ENCODE measurements at places on chromosomes 7 and 10.
A peak's percentile ranks its signal among the peaks of the same experiment; 100 is the strongest.

DNA sequence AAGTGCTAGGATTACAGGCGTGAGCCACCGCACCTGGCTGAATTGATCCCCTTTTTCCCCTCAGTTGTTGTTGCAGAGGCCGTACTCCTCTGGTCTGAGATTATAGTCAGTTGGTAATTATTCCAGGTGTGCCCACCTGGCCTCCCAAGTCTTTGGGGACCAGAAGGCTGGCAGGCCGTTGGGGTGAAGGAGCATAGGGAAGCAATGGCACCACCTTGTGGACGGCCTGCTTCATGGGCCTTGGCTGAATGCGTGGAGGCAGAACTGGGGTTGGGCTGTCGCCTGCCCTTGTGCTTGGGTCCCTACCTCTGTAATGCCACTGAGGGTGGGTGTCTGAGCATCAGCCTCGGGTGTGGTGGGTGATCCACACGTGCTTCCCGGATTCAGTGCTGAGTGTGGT, 125.7 kb downstream of the RGS10 start:
- DNase-seq: no peak

DNA sequence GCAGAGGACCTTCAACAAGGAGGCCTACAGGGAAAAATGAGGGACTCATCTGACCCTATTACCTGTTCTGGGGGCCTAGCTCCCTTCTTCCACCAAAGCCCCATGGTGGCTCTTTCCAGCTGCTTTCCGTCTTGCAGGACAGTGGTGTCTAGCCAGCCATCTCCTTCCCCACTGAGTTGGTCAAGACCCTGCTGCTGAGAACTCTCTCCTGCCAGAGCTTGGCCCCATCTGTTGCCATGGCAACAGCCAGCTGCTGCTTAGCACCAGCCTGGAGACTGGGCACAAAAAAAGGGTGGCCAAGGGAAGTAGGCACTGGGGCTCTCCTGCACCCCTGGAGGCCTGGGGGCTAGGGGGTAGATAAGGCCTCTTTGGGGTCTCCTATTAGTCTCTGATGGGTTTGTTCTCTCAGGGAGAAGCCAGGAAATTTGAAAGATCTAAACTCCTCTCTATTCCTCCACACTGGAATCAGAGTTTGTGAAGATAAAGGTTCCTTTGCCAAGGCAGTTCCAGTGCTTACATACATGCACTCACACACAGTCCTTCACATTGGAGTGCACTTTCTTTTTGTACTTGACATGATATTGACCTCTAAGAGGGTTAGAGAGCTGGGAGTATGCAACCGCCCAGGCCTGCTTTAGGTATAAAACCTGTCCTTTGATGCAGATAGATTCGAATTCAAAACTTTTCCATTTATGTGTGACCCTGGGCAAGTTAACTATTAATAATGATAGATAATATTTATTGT, 15.8 kb downstream of the TSPAN33 start:
- DNase-seq: no peak

DNA sequence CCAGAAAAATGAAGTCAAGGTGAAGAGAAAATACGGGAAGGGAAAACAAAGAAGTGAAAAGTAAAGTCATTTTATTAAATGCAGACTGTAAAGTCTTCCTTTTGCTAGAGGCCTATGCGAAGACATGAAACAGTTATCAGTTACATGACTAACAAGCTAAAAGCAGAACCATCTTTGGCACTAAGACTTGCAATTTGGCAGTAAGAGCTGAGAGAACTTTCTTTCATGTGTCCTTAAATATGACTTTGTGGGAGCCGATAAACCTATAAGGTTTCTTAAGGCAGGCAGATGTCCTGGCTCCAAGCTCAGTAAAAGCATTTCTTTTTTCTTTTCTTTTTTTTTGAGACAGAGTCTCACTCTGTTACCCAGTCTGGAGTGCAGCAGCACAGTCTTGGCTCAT, 10.4 kb downstream of the ANLN start:
- DNase-seq: no peak

DNA sequence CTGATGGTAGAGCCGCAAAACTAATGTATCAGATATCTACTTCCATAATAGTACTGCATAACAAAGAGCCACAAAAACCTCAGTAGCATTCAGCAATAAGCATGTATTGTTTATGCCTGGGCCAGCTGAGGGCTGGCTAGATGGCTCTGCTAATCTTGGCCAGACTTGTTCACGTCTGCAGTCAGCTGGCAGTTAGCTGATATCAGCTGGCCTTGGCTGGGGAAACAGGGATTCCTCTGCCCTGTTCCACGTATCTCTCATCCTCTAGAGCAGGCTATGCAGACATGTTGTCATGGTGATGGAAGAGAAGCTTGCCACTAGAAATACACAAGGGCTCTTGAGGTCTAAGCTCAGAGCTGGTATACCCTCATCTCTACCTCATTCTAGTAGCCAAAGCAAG, 62.9 kb downstream of the GRM8 start:
- no peak for DNase-seq

DNA sequence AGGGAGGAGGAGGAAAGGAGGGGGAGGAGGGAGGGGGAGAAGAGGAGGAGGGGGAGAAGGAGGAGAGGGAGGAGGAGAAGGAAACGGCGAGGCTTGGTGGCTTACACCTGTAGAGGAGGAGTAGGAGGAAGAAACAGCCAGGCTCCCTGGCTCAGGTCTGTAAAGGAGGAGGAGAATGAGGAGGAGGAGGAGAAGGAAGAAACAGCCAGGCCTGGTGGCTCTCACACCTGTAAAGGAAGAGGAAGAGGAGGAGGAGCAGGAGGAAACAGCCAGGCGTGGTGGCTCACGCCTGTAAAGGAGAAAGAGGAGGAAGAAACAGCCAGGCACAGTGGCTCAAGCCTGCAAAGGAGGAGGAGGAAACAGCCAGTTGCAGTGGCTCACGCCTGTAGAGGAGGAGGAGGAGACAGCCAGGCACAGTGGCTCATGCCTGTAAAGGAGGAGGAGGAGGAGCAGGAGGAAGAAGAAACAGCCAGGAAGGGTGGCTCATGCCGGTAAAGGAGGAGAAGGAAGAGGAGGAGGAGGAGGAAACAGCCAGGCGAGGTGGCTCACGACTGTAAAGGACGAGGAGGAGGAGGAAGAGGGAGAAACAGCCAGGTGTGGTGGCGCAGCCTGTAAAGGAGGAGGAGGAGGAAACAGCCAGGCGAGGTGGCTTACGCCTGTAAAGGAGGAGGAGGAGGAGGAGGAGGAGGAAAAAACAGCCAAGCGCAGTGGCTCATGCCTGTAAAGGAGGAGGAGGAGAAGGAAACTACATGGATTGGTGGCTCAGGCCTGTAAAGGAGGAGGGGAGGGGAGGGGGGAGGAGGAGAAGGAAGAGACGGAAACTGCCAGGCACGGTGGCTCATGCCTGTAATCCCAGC, 14.9 kb upstream of the CRCP start:
- no peak for DNase-seq

- no peak for DNase-seq
Measured at GRCh38 chr7:90972906-90973550, 291.2 kb upstream of the FZD1 start.

- no peak for DNase-seq
Measured at GRCh38 chr10:120041807-120042559, 149.5 kb downstream of the SEC23IP start.

GRCh38 chr7:3493499-3493898, 192.4 kb downstream of the SDK1 start:
- DNase-seq: no peak

- no peak for DNase-seq
Measured at GRCh38 chr7:139641337-139641992, 118.0 kb downstream of the CLEC2L start.

DNA sequence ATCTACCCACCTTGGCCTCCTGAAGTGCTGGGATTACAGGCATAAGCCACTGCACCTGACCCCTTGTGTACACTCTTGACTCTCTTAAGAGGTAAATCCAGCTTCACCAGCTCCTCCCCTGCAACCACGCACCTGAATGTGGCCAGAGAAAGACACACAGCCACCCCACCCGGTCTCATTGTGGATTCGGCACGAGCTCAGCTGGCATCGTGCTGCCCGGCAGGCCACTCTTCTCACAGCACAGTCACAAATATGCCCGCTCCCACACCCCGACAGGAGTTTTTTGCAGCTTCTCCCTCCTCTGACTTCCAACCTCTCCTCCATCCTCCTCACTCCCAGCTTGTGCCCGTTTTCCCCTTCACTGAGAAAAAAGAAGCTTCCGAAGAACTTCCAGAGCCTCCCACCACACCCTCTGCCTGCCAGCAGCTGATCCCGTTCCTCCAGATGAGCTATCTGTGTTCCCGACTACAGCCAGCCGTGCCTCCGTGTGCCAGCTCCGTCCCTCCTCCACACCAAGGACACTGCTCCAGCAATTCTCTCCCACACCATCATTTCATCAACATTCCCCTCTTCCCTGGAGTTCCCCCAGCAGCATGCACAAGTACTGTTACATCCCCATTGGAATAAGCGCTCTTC, 8.0 kb upstream of the SMARCD3 start:
- DNase-seq: no peak

DNA sequence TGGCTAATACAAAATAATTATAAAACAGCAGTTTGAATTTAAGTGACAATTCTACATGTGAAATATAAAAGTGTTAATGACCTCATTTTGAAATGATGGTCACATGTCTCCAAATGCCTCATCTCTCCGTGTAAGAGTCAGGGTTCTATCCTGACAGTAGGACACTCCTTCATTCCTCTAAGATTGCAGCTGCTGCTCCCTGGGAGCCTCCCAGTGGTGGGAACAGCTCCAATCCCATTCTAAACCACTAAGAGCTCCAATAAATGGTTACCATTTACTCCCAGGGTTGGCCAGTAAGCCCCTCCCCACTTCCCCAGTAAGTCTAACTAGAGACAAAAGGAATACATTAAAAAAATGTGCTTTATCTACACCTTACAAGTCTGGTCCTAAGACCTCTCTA, 344.6 kb upstream of the AOAH start:
- DNase-seq: no peak

GRCh38 chr7:75980430-75981202, 13.8 kb downstream of the TMEM120A start:
- no peak for DNase-seq

DNA sequence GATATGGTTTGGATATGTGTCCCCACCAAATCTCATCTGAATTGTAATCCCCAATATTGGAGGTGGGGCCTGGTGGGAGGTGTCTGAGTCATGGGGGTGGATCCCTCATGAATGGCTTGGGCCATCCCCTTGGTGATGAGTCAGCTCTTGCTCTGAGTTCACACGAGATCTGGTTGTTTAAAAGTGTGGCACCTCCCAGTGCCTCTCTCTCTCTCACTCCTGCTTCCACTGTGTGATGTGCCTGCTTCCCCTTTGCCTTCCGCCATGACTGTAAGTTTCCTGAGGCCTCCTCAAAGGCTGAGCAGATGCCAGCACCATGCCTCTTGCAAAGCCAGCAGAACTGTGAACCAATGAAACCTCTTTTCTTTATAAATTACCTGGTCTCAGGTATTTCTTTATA, 4.8 kb upstream of the GCK start:
- DNase-seq: no peak

- no peak for DNase-seq
Measured at GRCh38 chr7:65509368-65510186, 135.9 kb downstream of the ZNF92 start.

- peak; percentile 57 for DNase-seq
Measured at GRCh38 chr7:94436018-94436604, 41.4 kb downstream of the COL1A2 start.

DNA sequence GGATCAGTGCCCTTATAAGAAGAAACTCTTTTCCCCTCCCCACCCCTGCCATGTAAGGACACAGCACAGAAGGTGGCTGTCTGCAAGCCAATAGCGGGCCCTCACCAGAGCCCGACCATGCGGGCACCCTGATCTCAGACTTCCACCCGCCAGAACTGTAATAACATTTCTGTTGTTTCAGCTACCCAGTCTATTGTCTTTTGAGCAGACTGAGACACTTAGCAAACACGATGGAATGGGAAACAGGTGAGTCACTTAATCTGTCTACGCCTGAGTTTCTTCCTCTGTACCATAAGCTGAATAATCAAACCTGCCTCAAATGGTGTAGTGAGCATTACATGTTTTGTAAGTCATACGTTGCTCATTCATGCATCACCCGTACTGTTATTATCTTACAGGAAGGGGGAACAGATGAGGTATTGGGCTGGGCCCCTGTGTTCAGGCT, 58.2 kb downstream of the STRA8 start:
- DNase-seq: no peak

DNA sequence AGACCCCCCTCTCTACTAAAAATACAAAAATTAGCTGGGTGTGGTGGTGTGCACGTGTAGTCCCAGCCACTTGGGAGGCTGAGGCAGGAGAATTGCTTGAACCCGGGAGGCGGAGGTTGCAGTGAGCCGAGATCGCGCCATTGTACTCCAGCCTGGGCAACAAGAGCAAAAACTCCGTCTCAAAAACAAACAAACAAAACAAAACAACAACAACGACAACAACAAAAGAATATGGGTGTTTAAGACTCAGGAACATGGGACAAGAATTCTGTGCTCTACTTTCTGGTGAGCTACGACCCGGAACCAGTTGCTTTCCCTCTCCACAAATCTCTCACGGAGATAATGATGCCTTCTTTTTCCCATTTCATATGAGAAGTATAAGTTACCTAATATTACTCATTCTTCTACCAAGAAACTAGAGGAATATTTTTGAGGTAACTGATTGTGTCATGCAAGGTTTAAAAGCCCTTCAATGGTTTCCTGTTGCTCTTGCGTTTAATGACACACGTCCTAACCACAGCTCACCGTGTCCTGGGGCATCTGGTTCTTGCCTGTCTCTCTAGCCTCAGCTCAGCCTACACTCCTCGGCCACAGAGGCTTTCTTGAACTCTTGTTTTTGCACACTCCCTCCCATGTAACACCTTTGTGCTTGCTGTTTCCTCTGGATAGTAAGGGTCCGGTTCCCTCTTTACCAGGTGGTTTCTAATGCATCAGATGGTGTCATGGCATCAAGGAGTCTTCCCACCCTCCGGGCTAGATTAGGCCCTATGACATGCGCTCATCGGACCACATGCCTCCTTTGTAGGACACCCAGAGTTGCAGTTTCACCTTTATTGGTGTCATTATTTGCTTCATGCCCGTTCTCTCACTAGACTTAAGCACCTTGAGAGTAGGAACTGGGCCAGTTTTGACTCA, 67.5 kb downstream of the PFKFB3 start:
- no peak for DNase-seq

GRCh38 chr10:33056828-33057596, 99.0 kb upstream of the ITGB1 start:
- DNase-seq: no peak

DNA sequence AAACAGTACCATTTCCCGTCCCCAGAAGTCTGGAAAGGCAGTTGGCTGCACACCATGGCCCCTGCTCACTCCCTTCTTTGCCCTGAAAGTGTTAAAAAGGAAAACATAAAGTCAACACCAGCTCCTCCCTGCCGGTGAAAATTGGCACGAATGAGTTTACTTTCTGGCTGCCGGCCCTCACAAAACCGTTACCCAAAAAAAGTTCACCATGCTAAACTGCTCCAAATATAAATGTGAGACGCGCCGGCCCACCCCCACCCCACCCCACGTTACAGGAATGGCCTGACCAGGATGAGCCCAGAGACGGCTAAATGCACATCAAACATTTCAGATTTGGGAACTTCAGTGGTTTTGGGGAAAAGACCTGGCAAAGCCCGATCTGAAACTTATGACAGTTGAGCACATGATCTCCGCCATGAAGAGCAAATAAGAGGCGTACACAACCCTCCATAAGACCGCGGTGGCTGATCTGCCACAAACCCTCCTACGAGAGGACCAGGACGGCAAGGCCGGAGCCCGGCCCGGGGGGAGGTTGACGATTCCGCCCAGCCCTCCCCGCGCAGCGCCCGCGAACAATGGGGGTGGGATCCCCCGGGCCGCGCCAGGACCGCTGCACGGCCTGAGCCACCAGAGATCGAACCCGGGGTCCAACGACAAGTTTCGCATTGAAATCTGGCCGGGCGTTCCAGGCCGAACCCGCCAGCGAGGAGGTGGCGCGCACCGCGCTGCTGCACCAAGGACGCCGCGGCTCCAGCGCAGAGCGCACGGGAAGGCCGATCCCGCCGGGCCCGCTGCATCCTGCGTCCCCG, 952 bp downstream of the DIP2C start:
- no peak for DNase-seq

Data from NT2/D1 (cell line).